ENCODE measurements at places on chromosomes 7 and 10.
A peak's percentile ranks its signal among the peaks of the same experiment; 100 is the strongest.

GRCh38 chr7:90453259-90453891 is 16.1 kb upstream of the PTTG1IP2 start:
- no peak for DNase-seq

- DNase-seq, result peak; percentile 95
Measured at GRCh38 chr10:5817322-5818047, 4.3 kb upstream of the GDI2 start.

GRCh38 chr10:76993213-76993612 is 644.4 kb downstream of the KCNMA1 start:
- no peak for DNase-seq

DNA sequence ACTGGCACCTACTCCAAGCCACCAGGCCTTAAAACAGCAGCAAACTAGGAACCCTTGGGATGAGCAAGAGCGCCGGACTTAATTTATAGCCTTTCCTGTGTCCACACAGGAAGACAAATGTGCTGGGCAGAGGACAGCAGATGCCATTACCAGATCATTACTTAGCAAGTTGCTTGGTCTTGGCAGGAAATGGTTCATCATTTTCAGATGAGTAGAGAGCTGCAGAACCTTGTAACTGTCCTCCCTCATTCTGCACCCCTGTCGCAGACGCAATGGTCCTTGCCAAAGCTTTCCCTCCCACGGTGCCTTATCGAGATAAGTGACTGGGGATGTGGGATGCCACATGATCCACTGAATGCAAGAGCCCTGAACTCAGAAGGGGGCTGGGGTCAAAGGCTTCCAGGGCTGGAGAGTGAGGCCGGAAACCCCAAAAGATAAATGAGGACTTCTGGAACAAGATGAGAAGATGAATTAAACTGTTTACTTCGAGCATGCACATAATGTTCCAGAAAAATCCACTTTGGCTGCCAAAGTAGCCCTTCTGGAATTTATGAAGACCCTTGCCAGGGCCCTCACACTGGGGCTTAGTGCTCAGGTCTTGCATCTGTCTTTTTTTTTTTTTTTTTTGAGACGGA is 145.6 kb upstream of the ZNF32 start:
- peak; percentile 43 for DNase-seq

GRCh38 chr7:128071376-128071775 is 40.1 kb upstream of the LRRC4 start:
- no peak for DNase-seq

DNA sequence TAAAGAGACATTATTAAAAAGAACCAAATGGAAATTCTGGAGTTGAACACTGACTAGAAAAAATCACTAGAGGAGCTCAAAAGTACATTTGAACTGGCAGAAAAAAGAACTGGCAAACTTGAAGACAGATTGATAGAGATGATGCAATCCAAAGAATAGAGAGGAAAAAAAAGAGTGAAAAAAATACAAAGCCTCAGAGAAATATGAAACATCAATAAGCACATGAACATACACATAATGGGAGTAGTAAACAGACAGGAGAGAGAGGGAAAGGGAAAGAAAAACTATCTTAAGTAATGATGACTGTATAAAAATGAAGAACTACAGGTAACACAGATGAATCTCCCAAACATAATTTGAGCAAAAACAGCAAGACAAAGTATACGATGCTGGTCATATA is 61.1 kb downstream of the CNOT4 start:
- DNase-seq, result peak; percentile 16

DNA sequence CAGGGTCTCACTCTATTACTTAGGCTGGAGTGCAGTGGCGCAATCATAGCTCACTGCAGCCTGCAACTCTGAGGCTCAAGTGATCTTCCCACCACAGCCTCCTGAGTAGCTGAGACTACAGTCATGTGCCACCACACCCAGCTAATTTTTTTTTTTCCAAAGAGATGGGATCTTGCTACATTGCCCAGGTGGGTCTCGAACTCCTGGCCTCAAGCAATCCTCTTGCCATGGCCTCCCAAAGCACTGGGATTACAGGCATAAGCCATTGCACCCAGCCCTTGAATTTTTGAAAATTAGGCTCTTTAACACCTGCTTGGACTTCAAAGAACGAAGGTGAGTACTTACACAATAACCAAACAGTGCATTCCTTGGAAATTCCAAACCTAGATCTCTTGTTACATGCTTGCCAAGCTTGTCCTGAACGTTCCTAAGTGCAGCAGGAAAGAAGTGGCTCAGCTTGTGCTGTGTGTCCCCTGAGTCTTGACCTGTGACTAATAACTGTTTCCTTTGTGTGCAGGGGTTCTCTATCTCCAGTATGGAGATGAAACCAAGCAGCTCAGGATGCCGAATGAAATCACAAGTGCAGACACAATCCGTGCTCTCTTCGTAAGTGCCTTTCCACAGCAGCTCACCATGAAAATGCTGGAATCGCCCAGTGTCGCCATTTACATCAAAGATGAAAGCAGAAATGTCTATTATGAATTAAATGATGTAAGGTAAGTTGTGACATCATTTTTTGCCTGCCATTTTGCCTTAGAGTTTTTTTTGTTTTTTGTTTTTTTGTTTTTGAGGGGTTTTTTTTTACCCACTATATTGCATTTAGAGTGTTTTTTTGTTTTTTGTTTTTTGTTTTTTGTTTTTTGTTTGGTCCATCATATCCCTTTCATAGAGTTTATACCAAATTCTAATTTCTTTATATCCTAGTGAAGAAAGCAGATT is 223.8 kb downstream of the KIAA1217 start:
- DNase-seq, result no peak

- no peak for DNase-seq
Measured at GRCh38 chr10:33498391-33498891, 164.0 kb upstream of the NRP1 start.

DNA sequence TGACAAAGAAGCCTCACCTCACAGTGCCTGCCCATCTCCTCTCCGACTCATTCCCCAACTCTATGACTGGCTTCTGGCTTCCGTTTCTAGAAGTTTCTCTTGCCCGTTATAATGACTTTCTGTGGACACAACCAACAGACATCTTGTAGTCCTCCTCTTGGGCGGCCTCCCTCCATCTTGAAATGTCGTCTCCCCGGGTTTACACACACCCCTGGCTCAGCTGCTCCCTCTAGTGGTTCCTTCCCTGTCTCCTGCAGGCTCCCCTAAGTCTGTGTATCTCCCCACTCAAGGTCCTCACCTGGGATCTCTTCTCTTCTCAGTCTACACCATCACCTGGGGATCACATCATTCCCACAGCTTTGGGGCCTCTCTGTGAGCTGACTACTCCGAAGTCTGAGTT is 123.4 kb upstream of the NEBL start:
- no peak for DNase-seq

DNA sequence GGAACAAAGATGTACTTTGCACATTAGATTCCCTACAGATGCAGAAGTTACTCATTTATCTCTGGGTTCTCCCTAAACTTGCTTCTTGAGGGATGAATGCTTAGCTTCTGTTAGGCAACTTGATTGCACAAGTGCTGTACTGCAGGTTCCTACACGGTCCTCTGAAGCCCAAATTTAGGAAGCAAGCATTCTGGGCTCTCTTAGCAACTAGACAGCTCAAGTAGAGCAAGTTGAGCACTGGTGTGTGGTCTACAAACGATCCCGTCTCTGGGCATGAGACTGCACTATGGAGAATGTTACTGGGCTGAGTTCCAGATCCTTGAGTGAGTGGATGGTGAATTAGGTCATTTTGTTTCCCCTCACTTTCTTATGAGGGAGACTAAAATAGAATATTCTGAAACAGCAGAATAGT is 14.3 kb downstream of the SEMA3D start:
- peak; percentile 57 for DNase-seq

DNA sequence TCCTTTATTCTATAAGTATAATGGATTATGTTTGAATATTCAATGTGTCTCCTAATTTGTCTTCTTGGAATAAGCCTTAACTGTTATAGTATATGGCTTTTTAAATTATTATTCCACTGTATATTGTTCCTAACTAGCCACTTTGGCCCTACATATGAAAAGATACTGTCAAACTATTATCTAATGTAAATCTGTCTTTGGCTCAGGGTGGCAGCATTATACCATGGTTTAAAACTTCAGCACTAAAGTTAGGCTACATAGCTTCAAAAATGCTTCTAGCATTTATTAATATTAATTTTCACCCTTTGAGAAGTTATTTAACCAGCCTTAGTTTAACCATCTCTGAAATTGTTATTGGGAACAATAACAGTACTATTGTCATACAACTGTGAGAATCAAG is 543.1 kb upstream of the MBL2 start:
- DNase-seq, result no peak

DNA sequence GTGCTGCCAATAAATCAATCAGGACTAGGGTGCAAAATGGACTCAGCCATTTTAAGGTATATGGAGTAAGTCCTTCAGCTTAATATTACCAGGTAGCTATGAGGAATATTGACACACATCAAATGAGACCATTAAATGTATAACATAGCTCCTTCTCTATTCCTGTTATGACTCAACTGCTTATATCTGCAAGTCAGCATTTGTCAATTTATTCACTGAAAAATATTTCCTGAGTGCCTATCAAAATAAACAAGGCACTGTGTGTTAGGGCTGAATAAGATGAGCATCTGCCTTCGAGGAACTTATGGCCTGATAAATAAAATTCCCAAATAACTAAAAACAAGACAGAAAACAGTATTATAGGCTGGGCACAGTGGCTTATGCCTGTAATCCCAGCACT is 113.8 kb downstream of the CDK6 start:
- DNase-seq, result no peak

DNA sequence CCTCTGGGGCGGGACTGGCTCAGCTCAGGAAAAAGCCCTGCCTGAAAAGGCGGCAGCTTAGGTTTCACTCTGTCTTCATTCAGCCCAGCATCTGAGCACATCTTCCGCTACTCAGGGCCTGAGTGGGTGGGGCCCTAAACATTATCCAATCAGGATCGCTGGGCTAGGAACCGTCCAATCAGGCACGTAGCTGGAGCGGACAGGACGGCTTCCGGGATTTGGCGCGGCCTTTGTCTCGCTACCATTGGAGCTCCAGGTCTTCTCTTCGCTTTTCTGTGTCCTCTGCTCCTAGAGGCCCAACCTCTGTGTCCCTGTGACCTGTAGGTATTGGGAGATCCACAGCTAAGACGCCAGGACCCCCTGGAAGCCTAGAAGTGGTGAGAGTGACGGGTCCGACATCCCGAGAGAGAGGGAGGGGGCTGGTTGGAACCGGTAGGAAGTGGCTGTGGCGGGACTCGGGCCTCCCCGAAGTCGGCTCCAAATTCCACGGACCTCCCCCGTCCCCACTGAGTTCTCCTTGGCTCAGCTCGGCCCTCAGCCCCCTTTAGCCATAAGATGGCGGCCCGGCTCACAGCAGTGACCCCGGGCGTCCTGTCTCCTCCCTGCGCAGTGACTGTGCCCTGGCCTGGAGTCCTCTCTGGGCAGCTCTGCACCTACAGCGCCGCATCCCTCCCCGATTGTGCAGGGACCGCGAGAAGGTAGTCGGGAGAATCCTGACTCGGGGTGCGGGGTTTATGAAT is 99.1 kb downstream of the ZNF680 start:
- no peak for DNase-seq

DNA sequence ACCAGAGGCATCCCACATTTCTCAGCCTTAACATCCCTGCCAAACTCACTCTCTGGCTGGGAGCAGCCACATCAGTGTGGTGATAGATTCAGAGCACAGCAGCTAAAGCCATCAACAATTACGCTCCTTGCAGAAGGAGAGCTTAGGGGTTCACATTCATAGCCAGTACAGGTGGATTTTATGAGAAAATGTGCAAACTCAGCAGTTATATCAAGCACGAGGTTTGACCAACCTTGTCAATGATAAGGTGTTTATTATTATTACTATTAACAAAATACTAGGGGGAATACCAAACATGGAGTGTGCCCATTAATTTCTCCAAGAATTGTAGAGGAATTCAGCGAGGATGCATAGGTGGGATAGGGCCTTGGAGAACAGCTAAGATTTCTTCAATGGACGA is 362.3 kb downstream of the WDR11 start:
- DNase-seq, result no peak

- no peak for DNase-seq
Measured at GRCh38 chr10:3150961-3151360, 21.6 kb downstream of the PITRM1 start.

- DNase-seq, result peak; percentile 32
Measured at GRCh38 chr10:127587668-127588365, 38.7 kb downstream of the NPS start.

GRCh38 chr7:106257752-106258151 is 27.0 kb downstream of the NAMPT start:
- no peak for DNase-seq

DNA sequence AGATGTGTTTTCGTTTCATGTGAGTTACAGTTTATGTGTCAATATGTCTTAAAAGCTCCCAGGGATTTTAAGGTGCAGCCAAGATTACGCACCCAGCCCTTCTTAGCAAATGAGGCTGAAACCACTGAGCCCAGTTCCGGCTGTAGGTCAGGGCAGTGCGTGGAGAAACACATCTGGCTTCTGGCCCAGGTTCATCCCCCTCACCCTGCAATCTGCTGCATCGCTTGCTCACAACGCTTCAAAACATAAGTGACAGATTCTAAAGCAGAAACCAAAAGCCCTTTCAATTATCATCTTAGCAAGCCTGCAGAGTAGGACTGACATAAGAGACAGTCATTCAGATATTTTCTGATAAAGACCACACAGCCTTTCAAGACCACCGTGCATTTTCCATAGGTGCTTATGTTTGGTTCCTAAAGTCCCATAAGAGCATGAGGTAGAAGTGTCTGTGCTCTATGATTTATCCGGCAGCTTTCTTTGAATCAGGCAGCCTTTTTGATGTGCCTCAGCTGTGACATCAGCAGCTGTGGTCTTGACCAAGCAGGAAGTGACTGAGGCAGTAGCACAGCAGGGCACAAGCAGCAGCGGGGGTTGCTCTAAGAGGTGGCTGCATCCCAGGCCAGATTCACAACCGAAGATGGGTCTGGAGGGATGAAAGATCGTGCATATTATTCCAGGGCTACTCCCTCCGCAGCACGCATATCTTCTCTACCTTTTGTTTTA is 72.1 kb upstream of the LYZL2 start:
- peak; percentile 54 for DNase-seq

DNA sequence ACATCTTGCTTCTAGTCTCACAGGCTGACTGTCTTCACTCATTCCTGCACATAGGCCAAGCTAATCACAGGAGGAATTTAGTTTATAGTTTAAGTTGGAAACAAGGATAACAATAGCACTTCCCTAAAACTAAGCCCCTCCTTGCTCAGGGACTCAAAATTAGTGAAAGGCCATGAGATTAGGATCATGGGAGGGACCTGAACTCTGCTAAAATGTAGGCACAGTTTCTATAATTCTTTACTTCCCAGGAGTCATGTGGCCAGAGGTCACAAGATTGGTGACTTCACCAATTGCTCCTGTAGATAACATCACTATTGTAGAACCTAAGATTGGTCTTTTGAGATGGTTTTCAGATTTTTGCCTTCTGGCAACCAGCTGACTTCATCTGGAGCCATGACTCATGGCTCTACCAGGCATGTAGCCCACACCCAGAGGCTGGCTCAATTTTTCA is 14.8 kb upstream of the UPP1 start:
- no peak for DNase-seq

GRCh38 chr10:28981007-28981406 is 303.7 kb downstream of the BAMBI start:
- DNase-seq, result peak; percentile 70

Measured in MV-4-11 (cell line).